Epithelial cell of esophagus (primary cell): ENCODE measurements at places on chromosomes 13 and 19.

DNA sequence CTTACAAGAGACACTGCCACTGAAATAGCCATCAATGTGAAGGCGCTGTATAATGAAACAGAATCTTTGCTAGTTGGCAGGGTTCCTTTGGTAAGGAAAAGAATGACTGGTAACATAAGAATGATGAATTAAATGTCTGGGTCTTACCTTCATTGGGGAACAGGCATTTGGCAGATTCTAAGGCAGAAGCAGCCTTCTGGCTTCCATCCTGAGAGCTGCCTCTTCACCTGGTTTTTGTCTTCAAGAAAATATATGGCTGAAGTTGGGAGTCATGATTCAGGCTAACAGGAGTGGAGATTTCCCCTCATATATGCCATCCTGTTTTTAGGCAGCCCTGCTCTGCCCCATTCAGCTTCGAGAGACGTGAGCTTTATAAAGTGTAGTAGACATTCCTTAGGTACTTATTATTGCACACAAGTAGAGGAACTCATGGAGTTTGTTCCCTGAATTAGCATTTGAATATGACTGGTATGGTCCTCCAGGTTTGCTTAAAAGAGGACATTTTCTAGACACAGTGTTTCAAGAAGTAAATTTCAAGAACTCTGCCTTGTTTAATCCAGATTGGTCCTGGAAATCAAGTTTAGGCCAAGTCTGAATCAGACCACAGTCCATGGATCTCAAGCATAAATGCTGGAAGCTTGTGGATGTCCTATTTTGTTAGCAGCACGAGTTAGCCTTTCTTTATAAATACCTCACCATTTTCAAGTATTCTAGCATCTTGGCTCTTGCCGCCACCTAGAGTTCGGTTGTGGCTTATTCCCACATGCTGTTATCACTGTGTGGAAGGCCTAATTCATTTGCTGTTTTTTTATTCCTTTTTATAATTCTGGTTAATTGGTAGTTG, 56.2 kb upstream of the AKAP11 start:
- DNase-seq = peak; percentile 34

DNA sequence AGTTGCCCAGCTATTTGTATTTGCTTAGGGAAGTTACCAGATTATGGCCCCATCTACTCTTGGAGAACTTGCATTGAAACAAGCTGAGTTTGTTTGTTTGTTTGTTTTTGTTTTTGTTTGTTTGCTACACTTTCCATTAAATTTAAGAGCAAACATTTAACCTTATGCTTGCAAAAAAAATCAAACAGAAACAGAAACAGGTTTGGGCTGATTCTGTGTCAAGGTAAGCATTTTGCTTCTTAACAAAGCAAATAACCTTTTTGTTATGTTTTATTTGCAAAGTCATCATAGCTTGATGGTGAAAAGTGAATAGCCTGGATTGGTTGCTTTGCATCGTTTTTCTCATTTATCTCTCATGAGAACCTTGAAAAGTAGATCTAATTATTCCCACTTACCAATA, 531.8 kb downstream of the EFNB2 start:
- DNase-seq = no peak

- DNase-seq = no peak
Observed at GRCh38 chr13:111171629-111172028, 56.5 kb downstream of the ARHGEF7 start.

GRCh38 chr13:23579896-23580683, 9.9 kb downstream of the TNFRSF19 start:
- DNase-seq = peak; percentile 37

DNA sequence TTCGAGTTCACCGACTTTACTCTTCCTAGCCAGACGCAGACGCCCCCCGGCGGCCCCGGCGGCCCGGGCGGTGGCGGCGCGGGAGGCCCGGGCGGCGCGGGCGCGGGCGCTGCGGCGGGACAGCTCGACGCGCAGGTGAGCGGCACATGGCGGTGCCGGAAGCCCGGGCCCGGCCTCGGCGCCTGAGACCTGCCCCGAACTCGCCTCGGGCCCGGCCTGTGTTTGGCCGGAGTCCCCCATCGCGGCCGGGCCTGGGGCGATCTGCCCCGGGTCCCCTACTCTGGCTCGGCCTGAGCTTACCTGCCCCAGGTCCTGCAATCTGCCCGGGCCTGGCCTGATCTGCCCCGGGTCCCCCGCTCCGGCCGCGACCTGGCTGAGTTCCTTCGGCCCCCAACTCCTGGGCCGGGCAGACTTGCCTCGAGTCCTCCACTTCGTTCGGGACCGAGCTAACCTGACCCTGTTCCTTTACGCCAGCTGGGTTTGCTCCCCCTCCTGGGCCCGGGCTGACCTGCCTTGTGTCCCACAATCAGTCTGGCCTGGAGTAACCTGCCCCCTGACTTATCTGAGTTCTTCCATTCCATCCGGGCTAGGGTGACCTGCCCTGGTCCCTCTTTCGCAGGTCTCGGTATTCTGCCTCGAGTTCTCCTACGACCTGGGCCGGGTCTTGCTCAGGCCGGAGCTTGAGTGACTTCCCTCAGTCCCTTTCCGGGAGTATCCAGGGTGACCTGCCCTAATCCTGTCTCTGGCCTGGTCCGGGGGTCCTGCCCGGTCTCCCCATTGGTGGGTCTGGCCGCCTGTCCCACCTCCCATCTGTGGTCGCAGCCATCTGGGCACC, 764 bp downstream of the UPF1 start:
- DNase-seq = peak; percentile 28

DNA sequence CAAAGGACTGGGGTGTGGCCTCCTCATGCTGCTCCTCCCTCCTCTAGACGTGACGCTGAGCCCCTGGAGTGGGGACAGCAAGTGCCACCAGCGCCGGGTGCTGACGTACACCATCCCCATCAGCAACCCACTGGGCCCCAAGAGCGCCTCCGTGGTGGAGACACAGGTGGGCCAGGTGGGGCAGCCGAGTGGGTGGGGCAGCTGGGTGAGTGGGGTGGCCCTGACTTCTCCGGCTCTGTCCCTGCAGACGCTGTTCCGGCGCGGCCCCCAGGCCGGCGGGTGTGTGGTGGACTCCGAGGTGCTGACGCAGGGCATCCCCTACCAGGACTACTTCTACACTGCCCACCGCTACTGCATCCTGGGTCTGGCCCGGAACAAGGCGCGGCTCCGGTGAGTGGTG, 11.1 kb upstream of the SCN1B start:
- DNase-seq = no peak

DNA sequence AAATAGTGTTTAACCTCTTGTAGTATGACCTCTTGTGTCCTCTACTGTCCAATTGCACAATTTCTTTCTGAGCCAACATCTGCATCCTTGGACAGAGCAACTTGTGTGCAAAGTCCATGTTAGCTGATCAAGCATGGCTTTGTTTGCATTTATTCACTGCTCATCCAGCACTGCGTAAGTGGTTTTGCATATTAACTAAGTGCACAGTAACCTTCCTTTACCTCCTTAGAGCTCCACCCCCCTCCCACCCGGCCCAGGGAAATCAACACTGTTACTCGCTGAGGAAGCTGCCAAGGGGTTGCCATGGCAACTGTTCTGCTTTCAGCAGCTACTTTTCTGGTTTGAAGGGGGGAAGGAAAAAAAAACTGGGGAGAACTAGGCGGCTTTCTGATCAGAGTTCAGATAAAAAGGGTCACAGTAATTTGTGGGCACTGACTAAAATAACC, 153.5 kb upstream of the KLF12 start:
- peak; percentile 60 for DNase-seq

- peak; percentile 87 for DNase-seq
Observed at GRCh38 chr13:20340759-20341171, 108.6 kb upstream of the GJB6 start.

DNA sequence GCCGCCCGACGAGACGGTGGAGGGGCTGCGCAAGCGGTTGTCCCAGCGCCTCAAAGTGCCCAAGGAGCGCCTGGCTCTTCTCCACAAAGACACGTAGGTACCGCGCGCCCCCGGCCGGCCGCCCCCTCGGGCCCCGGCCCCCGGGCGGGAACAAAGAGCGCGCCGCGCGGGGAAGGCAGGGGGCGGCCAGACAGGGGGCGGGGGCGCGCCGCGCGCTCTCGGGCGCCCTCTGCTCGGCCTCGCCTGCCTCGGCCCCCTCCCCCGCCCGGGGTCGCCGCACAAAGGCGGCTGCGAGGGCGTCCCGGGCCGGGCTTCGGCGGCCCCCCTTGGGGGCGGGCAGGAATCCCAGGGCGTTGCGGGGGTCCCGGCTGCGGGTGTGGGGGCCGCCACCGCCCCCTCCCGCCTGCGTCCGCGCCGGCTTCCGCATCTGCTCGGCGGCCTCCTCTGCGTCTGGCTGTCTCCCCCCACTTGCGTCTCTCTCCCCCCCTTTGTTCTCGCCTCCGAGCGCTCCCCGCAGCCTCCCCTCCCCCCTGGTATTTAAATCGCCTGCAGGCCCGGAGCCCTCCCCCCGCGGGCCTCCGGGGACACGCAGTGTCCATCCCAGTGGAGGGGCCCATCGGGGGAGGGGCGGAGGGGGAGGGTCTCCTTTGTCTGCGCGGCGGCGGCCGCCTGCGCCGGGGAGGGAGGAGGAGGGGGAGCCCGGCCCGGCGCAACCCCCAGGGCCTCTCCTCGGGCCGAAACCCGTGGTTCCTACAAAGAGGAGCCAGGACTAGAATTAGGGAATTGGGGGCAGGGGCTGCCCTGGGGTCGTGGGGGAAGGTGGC, 2.3 kb downstream of the MIDN start:
- DNase-seq = no peak

GRCh38 chr13:53073711-53074110, 45.1 kb downstream of the OLFM4 start:
- no peak for DNase-seq

- peak; percentile 69 for DNase-seq
Observed at GRCh38 chr13:48412881-48413351, at the start of gene LPAR6. Gene LPAR6, minus strand, starts transcription at chr13:48413113. Its CDS starts 690 bp downstream, at chr13:48412423.

GRCh38 chr19:27776020-27776419, 1436.9 kb downstream of the UQCRFS1 start:
- peak; percentile 37 for DNase-seq

DNA sequence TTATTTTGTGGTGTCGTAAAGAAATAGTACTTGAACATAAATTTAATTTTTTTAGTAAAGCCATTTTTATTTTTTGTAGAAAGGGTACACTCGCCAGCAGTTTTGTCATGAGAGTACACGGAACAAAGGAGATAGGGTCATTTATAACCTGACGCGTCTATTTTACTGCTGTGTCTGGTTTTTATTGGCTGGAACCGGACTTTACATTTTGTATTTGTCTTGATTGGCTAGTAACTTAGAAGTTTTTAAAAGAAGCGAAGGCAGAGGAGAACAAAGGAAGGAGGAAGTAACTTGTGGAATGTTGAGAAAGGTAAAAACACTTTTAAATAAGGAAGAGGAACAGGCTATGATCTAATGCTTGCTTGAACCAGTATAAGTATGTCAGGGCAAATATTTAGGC, 43.5 kb downstream of the TRPM4 start:
- DNase-seq = no peak

GRCh38 chr19:45166723-45167252, 6.0 kb upstream of the NKPD1 start:
- peak; percentile 54 for DNase-seq

GRCh38 chr13:43074824-43075510, 51.6 kb downstream of the DNAJC15 start:
- no peak for DNase-seq

DNA sequence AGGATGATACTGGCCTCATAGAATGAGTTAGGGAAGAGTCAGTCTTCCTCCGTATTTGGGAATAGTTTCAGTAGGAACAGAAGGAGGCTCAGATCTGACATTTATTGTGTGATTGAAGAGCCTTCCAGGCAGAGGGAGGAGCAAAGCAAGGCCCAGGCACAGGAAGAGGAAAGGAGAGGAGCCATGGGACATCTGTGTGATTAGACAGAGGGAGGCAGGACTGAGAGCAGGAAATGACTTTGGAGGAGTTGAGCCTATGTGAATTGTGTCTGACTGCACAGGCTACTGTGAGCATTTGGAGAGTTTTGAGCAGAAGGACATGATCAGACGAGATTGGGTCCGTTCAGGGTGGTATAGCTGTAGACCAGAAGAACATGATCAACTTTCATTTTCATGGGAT, 8.5 kb downstream of the SIGLEC7 start:
- no peak for DNase-seq

DNA sequence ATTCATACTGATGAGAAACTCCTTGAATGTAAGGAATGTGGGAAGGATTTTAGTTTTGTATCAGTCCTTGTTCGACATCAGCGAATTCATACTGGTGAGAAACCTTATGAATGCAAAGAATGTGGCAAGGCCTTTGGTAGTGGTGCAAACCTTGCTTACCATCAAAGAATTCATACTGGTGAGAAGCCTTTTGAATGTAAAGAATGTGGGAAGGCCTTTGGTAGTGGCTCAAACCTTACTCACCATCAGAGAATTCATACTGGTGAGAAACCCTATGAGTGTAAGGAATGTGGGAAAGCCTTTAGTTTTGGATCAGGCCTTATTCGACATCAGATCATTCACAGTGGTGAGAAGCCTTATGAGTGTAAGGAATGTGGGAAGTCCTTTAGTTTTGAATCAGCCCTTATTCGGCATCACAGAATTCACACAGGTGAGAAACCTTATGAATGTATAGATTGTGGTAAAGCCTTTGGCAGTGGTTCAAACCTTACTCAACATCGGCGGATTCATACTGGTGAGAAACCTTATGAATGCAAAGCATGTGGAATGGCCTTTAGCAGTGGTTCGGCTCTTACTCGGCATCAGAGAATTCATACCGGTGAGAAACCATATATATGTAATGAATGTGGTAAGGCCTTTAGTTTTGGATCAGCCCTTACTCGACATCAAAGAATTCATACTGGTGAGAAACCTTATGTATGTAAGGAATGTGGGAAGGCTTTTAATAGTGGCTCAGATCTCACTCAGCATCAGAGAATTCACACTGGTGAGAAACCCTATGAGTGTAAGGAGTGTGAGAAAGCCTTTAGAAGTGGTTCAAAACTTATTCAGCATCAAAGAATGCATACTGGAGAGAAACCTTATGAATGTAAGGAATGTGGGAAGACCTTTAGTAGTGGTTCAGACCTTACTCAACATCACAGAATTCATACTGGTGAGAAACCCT, 26.6 kb downstream of the ZNF345 start:
- no peak for DNase-seq

- no peak for DNase-seq
Observed at GRCh38 chr13:52707375-52707774, 32.2 kb downstream of the CNMD start.

- no peak for DNase-seq
Observed at GRCh38 chr13:29710511-29710910, 115.0 kb upstream of the SLC7A1 start.

GRCh38 chr19:10936661-10937084, 8.1 kb downstream of the TIMM29 start:
- peak; percentile 76 for DNase-seq

- peak; percentile 68 for DNase-seq
Observed at GRCh38 chr19:11125994-11126685, 29.4 kb downstream of the SPC24 start.

DNA sequence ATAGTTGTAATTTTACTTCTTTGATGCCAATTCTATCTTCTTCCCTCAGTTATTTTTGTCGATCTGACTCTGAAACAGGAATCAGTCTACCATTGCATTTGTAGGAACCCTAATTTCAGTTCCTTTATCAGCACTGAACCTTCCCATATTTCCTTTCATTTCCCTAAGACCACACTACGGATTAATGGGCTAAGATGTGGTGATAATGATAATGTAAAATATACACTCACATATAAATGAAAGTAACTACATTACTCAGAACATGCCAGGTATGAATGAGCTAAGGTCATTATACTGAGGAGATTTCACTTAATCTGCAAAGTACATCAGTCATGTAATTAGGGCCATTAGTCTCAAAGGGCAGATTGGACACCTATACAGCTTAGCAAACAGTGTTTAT, 60.2 kb upstream of the RFC3 start:
- DNase-seq = no peak
